Lung (tissue), 17 donors: ENCODE measurements at places on chromosomes 2 and 18. TPM values are rescaled to one million over a fixed set of nuclear protein-coding genes. Genes with fewer than 3 reads are reported as not detected.

UGT1A7 gene
- not detected for polyA plus RNA-seq

SUCLG1 gene
- polyA plus RNA-seq: 66.7 TPM

UGT1A8 gene
- polyA plus RNA-seq: not detected

HNMT gene
- polyA plus RNA-seq: 62.2 TPM

KCNJ3 gene
- polyA plus RNA-seq: 0.04 TPM
